ENCODE measurements at places on chromosomes 5 and 9. TPM values are rescaled to one million over a fixed set of nuclear protein-coding genes. Genes with fewer than 3 reads are reported as not detected.
A peak's percentile ranks its signal among the peaks of the same experiment; 100 is the strongest.

MELK gene
- total RNA-seq: 3.4 TPM

IRX2 gene
- not detected for total RNA-seq

GABBR2 gene
- total RNA-seq: not detected

TAF11L10 gene
- total RNA-seq: not detected

OGN gene
- 7.2 TPM for total RNA-seq

MARCOL gene
- total RNA-seq: not detected

LIX1 gene
- total RNA-seq: not detected

ZDHHC12 gene
- 157 TPM for total RNA-seq

C5 gene
- 3.4 TPM for total RNA-seq

TAF11L5 gene
- total RNA-seq: not detected

DNA sequence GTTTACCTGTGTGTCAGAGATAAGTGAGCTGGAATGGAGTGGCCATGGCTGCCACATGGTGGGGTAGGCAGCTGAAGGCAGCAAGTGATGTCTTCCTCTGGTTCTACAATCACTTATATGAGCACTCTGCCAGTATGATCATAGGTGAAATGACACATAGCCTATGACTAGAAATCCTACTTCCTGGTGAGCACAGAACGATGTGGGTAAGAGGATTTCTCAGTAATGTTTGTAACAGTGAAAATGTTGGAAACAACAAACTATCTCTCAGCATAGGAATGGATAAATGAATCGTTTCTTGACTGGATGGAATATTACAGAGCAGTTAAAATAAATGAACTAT lies 187.0 kb upstream of the S1PR3 start:
- no peak for DNase-seq

DNA sequence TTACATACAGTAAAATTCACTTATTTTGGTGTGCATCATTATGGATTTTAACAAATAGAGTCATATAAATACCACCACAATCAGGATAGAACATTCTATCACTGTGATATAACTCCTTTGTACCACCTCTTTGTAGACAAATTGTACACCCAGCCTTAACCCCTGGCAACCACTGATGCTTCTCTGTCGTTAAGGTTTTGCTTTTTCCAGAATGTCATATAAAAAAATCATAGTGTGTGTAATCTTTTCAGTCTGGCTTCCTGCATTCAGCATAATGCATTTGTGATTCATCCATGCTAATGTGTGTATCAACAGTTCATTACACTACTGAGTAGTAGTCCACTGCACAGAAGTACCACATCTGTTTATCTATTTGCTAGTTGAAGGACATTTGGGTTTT lies 81.2 kb downstream of the ARSB start:
- no peak for DNase-seq

DNA sequence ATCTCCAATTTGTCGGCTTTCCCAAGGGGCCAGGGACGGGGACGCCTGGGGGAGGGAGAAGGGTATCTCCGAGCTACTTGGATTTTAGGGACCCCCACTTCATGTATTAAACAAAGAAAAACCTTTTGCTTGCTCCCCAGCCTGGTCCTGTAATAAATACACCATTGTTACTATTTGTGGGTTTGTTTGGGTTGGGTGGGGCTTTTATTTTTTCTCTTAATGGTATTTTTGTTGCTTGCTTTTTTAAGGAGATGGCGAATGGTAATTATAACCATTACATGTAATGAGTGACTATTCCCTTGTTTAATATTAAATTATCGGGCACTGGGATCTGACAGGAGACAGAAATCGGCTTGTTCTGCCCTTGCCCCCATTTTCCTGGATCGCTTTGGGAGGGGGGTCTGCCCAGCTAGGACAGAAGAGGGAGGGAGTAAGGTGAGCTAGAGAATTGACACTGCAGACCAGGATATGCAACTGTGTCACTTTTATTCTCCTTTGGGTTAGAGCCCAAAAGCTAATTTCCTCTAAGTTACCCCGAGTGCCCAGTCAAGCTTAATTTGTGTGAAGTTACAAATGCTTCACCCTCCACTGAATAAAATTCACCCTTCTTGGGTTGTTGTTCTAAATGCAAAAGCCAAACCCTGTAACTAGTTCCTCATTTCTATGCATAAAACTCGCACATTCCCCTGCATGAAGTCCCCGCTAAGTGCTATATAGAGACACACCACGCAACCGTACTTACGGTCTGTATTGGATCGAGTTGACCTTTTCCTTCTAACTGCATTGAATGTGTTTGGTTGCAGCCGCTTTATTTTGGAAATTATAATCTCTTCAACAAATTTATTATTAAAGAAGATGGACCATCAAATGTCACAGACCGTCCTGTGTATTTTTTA lies 1.6 kb upstream of the ZNF608 start:
- no peak for DNase-seq

GRCh38 chr5:1190837-1191239 lies 10.6 kb upstream of the SLC6A19 start:
- DNase-seq: no peak

DNA sequence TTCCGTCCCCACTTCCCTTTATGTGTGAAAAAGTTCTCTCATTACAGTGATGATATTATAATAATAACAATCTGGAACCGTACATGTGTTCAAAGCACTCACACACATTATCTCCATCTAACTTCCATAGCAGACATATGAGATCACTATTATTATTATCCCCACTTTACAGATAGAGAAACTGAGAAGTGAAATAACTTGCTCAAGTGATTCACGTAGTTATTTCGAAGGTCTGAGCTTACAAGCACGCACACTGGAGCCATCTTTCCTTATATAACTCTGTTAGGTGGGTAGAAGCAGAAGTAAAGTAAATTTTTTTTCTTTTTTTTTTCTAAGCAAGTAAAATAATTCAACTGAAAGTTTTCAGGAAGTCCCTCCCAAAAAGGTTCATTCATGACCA lies 62.9 kb upstream of the PTGER4 start:
- DNase-seq: no peak

DNA sequence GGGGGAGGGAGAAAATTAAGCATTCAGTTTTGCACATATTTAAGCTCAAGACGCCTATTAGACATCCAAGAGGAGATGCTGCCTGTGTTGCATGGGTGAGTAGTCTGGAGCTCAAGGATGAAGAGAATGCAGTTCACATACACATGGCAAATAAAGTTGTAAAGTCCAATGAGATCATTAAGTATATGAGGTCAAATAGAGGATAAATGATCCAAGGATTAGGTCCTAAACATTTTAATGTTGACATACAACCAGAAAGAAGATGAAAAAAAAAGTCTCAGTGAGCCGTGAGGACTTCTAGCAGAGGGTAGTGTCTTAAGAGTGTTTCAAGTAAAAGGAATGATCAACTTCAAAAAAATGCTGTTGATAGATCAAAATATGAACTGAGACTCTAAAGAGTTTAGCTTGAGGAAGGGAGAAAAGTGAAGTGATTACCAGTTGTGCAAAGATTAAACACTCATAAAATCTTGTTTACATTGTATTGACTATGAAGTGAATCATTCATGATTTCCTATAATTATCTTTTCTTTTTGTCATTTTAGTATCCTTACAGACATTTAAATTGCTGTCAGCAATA lies 251.8 kb downstream of the ZNF608 start:
- DNase-seq: no peak

- no peak for DNase-seq
Measured at GRCh38 chr9:99114846-99115500, 10.1 kb downstream of the TGFBR1 start.

DNA sequence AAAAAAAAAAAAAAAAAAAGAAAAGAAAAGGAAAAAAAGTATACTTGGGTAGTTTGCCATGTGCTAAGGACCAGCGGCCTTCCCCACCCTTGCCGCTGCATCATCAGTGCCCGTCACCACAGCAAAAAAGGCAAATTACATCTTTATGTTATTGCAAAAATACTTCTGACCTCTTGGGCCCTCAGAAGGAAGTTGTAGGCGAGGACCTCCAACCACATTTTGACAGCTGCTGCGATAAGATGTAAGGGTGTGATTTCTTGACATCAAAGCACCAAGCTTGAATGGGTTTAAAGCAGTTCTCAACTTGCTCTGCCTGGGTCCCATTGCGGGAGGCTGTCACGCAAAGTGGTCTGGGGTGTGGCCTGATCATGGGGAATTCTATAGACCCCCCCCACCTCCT lies 39.2 kb downstream of the DMRT1 start:
- no peak for DNase-seq

GRCh38 chr9:17906176-17906840 lies 327.4 kb downstream of the SH3GL2 start:
- DNase-seq: peak; percentile 59

DNA sequence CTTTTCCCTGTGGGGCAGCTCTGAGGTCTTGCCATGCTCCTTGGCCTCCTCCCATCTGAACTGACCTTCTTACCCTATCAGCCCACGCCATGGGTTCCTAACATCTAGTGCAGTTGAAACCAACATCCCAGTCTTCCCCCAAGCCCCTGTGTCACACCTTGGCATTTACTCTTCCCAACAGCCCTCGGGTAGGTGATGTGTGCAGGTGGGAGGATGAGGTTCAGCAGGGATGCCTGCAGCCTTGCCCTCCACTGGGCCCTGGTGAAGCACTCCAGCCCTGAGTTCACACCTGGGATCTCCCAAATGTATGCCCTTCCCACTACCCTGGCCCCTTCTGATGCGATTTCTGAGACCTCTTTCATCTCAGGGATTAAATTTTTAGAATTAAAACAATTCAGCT lies 15.5 kb downstream of the IRX2 start:
- no peak for DNase-seq

DNA sequence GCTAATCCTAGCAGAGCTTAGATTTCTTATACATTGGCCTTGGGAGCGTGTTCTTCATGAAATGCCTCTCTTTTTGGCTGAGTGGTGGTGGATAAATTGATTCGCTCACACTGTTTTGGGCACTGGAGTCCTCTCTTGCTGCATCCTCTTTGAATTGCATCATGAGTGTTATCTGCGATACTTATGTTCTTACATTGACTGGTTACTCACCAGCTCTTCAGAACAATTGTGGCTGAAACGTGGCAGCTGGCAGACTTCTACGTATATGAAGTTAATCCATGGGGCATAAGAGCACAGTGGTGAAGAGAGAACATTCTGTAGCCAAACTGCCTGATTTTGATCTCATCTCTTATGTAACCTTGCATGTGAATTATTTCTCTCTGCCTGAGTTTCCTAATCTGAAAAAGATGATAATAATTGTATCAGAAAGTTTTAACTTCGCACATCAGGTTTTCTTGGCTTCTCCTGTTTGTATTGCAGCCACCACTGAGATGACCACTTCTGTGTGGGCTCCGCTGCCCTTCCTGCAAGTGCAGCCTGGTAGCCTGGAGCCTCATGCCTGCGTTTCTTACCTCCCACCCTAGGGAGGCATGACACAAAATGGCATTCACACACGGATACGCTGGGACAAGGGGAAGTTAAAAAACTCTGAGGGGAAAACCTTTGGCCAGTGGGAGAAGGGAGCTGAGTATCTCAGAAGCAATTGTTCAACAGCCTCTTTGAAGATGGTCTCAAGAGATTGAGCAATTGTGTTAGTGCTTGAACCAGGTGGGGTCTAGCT lies 295.2 kb downstream of the ARHGAP26 start:
- DNase-seq: no peak

DNA sequence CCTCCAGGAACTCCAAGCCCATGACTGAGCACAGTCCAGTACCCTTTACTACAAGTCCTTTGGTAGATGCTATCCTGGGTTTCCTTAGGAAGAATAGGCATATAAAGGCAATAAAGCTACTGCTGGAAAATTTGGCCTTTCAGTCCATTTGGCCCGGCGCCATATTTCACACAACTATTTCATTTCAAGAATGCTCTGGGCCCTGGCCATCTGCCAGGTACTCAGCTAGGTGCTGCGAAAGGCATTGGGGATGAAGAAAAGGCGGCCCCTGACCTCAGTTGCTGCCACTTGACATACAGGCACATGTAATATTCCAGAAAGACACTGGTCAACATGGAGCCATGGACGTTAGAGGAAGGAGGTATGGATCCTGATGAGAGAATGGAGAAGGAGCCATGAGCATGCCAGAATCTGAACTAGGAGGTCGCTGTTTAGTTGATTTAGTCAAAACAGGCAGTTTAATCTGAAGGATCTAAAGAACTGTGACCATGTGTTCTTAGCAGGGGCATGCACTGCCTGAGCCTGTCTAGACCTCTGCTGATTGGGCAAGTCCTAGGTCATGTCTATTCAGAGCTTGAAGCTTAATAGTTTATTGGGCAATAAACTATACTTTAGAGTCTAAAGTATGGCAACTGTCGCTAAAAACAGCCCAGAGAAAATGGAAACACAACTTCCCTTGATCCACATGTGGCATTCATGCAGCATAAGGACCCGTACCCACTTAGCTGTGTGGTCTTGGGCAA lies 149.3 kb downstream of the MELK start:
- peak; percentile 77 for DNase-seq

DNA sequence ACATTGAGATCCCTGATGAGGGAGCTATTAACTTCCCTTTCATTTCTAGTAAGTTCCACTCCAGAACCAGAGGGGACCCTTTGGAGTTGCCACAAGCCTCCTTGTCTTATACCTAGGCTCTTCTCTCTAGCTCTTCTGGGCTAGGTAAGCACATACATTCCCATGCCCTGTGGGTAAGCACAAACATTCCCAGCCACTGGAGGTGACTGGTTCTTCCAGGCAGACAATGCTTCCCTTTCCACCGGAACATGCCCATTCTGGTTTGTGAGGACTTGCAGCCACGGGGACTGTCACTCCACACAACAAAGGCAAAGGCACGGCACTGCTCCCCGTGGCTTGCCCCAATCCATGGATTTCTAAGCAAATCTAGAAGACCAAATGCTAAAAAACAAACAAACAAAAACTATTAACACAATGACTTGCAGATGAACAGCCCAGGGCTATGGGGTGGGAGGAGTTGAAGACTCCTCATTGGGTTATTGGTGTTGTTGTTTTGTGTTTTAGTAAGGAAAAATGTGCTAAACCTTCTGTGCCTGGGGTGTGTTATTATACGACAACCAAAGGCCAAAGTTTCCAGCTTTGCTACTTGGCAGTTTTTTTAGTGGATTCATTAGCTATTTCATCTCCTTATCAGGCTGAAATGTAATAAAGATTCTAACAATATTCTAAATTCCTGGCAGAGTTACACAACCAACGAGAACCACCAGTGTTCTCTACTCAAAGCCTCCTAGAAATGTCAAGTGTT lies 276.2 kb downstream of the SYK start:
- no peak for DNase-seq

All from transverse colon (tissue), 4 donors.